ENCODE measurements at places on chromosomes 5 and 9. TPM values are rescaled to one million over a fixed set of nuclear protein-coding genes. Genes with fewer than 3 reads are reported as not detected.

The ZNF366 gene
- polyA plus RNA-seq, result 3.1 TPM

The DRD1 gene
- polyA plus RNA-seq, result 0.42 TPM

The ANKRD20A1 gene
- polyA plus RNA-seq, result 0.54 TPM

The C9orf43 gene
- polyA plus RNA-seq, result 0.46 TPM

The LCP2 gene
- 3.1 TPM for polyA plus RNA-seq

The NTNG2 gene
- polyA plus RNA-seq, result 0.39 TPM

The SMIM33 gene
- not detected for polyA plus RNA-seq

The CACNA1B gene
- 0.02 TPM for polyA plus RNA-seq

The KCNMB1 gene
- 12.1 TPM for polyA plus RNA-seq

The PRR7 gene
- 0.51 TPM for polyA plus RNA-seq

The FBP2 gene
- polyA plus RNA-seq, result not detected

The SLC45A2 gene
- polyA plus RNA-seq, result not detected

The STPG3 gene
- not detected for polyA plus RNA-seq

Measured in ovary (tissue), 10 donors.